Stimulated activated CD8-positive, alpha-beta memory T cell treated with anti-CD3 and anti-CD28 coated beads, Interleukin-7, amount 100 ng/mL, for 1 hour (primary cell): ENCODE measurements at places on chromosomes 2 and 18.

DNA sequence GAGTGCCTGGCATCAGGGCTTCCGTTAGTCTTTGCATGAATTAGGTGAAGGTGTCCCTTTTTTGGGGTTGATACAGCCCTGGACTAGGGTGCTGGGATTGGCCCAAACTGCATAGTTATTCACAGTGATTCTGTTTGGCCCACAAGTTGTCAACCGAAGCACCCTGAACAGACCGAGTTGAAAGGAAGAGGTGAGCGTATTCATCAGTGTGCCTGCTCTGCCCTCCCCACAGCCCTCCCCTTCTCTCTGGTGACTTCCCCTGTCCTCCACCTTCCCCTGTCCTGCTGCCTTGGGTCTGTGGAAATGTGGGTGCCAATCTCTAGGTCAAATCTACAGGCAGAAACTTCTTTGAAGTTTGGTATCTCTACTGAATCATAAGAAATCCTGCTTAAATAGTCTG lies 330.5 kb downstream of the DYSF start:
- DNase-seq: no peak

GRCh38 chr2:173205375-173205774 lies 129.7 kb downstream of the MAP3K20 start:
- no peak for DNase-seq

DNA sequence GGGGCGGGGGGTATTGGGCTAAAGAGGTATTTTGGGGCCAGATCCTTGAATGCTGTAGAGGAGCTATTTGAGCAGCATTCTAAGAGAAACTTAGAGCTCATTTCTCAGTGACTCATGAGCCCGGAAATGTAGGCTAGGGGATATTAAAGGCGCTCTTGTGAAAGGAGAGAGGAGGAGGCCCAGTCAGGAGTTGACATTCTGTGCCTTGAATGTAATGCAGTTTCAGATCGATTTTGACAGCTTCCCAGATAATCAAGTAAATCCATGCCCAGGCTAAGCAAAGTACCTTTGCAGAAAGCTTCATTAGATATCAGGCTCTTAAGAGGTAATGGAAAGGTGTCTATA lies 1.5 kb downstream of the CAB39 start:
- DNase-seq: no peak

GRCh38 chr2:9271091-9271490 lies 64.5 kb downstream of the ASAP2 start:
- no peak for DNase-seq

DNA sequence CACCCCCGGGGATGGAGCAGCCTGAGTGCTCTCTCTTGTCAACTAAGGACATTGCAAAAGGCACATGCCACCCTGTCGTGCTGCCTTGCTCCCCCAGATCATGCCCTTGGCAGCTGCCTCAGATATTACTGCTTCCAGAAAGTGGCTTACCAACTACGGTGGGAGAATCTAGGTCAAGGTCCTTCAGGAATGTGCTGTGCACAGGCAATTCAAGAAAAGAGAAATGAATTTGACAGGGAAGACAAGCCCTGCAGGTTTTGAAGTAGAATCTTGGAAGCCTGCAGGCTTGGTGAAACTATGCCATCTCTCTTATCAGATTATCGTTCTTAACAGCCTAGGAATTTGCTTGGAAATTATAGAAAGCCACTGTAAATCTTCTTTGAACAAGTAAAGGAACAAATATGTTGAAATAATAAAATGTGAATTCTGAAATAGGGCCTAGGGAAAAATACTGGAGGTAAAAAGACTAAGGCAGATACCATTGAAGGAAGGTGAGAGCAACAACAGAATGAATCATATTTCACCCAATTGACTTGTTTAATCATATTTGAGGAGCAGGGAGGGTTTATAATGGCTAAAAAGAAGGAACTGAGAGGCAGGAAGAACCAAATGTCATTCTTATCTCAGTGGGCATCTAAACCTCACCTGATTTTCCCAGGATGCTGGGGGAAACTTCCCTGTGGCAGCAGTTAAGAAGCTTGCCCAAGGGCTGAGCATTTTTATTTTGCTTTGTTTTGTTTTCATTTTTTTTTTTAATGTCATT lies 94.0 kb upstream of the GLS start:
- no peak for DNase-seq

GRCh38 chr2:30511122-30512083 lies 64.4 kb downstream of the LCLAT1 start:
- DNase-seq: no peak

- no peak for DNase-seq
Measured at GRCh38 chr2:31066086-31066485, 72.2 kb downstream of the GALNT14 start.

GRCh38 chr2:216491793-216492596 lies 6.6 kb upstream of the RPL37A start:
- no peak for DNase-seq

GRCh38 chr2:40421631-40422297 lies 30.1 kb downstream of the SLC8A1 start:
- DNase-seq: no peak

DNA sequence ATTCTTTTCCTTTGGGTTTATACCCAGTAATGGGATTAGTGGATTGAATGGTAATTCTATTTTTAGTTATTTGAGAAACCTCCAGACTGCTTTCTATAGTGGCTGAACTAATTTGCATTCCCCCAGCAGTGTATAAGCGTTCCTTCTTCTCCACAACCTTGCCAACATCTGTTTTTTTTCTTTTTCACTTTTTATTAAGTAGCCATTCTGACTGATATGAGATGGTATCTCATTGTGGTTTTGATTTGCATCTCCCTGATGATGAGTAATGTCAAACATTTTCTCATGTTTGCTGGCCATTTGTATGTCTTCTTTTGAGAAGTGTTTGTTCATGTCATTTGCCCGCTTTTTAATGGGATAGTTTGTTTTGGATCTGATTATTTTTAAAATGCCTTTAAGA lies 64.1 kb upstream of the MEIS1 start:
- DNase-seq: no peak
